ENCODE measurements at places on chromosomes 16 and 17.
A peak's percentile ranks its signal among the peaks of the same experiment; 100 is the strongest.

DNA sequence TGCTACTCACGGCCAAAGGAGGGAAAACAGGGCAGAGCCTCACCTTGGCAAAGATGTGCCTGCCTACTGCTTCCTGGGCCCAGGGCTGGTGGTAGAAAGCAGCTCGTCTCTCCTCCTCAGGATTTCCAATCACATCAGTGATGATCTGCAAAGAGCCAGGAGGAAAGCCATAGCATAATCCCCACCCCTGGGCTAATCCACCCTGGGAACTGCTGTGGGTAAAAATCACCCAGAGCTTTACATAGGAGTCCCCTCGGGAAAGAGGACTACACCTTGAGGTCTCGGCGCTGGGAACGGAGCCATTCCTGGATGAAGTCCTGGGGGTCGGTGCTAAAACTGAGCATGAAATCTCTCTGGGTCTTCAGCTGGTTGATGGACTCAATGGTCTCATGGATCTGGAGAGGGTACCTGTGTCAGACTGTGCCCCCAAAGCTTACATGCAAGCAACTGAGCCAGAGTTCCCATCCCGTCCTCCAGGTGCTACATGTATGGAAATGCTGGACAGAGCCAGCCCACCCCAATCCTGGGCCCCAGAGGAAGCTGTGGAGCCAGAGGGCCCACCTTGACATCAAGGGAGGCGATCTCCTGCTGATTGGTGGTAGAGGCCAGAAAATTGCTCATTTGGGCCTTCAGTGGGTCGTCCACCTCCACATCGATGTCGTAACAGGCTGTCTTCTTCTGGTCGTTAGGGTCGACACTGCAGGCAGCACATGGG lies 5.7 kb upstream of the FTSJ3 start:
- no peak for DNase-seq

- DNase-seq, result no peak
These were observed 332.0 kb downstream of the CBLN1 start for GRCh38 chr16:48949636-48950035.

DNA sequence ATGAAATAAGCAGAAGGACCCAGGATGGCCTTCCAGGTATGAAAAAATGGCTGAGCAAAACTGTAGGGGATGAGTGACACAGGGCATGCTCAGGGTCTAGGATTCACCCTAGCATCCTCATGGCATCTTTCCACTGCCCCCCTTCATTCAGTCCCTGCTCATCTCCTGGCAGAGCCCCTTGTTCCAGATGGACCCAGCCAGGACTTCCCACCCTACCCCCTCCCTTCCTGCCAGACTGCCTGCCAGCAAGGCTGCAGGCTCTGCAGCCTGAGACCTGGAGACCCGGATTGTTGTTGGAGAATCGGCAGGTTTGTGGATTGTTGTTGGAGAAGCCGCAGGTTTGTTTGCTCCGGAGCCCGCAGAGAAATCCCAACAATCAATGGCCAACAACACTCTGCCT lies 6.6 kb downstream of the SEZ6 start:
- DNase-seq, result no peak

GRCh38 chr16:4290236-4290830 lies 17.5 kb upstream of the TFAP4 start:
- no peak for DNase-seq

DNA sequence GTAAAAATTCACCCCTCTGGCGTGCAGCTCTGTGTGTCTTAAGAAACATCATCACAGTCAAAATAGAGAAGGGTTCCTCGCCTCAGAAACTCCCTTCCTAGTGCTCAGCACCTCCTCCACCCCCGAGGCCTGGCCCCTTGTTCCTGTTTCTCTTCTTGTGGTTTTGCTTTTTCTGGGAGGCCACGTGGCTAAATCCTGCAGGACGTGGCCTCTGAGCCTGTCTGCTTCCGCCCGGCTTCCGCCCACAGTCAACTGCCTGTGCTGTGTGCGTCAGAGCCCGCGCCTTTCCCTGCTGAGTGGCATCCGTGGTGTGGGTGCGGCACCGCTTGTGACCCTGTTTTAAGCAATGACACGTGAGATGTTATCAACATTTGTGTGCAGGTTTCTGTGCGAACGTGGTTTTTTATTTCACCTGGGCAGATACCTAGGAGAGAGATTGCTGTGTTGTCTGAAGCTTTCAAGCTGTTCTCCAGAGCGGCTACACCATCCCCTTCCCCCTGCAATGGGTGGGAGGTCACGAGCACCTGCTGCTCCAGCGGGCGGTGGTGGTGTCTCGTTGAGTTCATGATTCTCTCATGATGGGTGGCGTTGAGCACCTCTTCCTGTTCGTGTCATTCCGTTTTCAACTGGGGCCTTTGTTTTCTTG lies 21.7 kb downstream of the ACSF3 start:
- peak; percentile 79 for DNase-seq

DNA sequence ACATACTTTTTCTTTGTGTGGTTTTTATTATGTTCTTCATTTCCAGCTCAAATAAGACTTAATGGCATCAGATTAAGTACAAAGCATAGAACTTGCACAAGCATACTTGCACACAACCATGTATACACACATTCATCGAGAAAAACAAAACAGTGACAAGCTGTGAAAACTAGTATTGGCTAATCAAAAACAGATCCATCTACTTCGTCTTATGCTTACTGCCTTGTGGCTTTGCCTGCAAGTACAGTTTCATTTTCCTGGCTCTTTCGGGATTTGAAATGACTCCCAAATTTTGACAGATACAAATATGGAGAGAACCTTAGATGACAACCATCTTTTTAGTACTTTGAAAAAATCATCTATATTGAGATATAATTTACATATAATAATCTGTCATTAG lies 338.3 kb downstream of the BCAS3 start:
- no peak for DNase-seq
